ENCODE measurements at places on chromosomes 11 and 22.

DNA sequence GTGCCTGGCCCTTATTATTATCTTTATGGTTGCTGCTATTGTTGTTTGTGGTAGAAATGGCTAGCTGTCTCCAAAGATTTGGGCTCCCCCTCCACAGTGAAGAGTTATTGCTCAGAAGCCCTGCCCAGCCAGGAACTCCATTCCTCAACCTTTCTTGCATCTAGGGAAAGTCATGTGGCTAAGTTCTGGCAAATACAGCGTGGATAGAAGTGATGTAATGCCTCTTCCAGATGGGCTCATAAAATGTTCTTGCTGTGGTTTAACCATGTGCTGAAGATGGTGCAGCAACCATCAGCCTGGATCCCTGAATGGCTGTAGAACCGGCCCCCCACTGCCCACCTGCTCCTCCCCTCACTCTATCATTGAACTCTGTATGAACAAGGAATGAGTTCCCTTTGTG lies 203.5 kb upstream of the E2F8 start:
- no peak for DNase-seq

- no peak for DNase-seq
These were observed 45.9 kb downstream of the TBX1 start for GRCh38 chr22:19806213-19807160.

- DNase-seq: no peak
These were observed 5.8 kb upstream of the SLC43A3 start for GRCh38 chr11:57432714-57433163.

GRCh38 chr22:27839057-27839660 lies 37.6 kb upstream of the MN1 start:
- no peak for DNase-seq

DNA sequence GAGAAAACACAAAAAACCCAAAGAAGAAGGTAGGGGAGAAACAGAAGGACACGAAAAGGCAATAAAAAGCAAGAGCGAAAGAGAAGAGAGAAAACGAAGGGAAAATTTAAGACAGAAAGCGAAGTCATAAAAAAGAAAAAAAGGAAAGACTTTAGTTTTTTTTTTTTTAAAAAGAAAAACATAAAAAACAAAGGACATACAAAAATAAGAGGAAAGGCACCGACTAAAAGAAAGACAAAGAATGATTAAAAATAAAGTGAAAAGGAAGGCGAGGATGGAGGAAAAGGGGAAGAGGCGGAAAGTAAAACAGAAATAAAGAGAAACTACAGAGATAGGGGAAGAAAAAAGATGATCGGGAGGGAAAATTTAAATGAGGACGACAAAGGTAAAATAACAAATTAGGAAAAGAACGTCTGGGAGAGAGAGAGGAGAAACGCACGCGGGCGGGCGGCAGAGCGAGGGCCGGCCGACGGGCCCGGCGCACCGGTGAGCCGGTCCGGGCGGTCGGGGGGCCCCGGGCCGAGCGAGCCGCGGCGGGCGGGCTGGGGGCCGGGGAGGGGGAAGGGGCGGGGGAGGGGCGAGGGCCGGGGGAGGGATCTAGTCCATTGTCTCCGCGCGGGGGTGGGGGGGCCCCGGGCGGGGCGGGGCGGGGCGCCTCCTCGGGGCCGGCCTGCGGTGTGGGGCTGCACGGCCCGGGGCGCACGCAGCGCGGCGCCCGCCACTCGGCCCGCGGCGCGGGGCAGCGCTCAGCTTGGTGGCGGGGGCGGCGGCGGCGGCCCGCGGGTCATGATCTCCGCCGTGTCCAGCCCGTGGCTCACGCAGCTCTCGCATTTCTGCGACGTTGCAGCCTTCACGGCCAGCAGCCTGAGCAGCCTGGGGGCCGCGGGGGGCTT lies at the start of gene TBX1:
TBX1 (plus strand) TSS at position 721 of the 893 bp plus-strand sequence; CDS start at position 787, 66 bp downstream.
- no peak for DNase-seq

DNA sequence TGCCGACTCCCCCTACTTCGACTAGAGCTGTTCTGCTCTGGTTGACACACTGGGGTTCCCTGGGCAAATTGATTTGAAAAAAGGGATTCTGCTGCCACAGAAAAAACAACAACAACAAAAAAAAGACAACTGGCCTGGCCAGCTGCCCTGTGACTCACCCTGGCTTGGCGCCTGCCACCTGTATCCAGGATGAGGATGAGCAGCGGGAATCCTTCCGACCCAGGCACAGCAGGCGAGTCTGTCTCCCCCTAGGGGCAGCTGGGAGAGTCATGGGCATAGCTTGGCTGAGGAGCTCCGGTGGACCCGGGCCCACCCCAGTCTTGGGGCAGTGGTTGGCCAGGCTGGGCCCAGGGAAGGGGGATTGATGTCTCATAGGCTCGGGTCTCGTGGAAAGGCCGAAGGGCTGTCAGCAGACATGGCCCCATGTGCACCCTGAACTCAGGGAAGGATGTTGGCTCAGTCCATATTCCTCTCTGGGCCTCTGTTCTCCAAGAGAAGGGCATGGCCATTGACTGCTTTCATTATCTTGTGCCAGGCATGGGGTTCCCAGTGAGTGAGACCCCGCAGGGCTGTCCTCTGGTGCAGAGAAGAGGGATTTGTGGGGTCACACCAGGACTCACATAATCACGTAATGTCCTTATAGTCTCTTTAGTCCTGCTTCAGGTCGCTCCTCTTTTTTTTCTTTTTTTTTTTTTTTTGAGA lies 10.4 kb upstream of the SUN2 start:
- DNase-seq: no peak

- no peak for DNase-seq
These were observed 162.0 kb upstream of the GUCY1A2 start for GRCh38 chr11:107180236-107180635.

DNA sequence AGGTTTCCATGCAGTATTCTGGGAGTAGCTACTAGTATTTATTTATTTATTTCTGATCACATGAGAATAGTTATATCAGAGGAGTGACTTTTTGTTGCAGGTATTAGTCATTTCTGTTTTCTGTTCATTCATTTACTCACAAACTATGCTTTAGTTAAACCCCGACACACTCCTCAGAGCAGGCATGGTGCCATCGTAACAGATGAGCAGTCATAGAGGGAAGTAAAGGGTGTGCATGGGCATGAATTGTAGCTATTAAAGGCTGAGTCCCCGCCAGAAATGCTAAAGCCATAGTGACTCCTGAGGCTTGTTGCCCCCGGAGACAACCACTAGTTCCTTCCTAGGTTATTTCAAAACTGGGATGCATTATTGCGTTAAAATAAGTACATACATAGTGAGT lies 10.6 kb downstream of the JHY start:
- no peak for DNase-seq

GRCh38 chr11:113048820-113049768 lies 87.9 kb downstream of the NCAM1 start:
- no peak for DNase-seq

- no peak for DNase-seq
These were observed 29.4 kb downstream of the CCDC90B start for GRCh38 chr11:83256602-83257340.

DNA sequence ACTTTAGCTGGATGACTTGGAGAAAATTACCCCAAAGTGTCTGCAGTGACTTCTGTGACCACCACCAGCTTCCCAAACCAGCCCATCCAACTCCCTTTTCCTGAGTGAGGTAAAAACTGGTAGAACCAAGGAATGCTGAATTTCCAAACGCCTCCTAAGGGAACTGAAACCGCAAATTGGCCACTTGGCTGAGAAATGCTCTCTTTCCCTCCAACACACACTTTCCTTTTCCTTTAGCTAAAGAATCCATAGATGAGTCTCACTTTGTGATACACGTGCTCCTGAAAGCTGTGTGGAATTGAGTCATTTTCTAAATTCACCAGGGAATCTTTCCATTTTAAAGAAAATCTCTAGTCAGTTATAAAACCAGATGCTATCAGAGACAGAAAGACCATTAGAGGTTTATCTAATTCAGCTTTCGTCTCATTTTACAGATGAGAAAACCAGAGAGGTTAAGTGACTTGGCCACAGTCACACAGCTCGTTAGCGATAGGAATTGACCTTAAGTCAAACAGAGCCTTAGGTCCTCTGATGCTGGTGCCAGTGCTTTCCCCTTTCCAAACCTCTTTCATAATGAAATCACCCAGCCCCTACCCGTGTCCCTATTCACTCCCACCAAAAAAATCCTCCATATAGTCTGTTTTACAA lies 137.2 kb downstream of the COMMD9 start:
- no peak for DNase-seq

GRCh38 chr11:10573556-10573955 lies 5.1 kb upstream of the LYVE1 start:
- DNase-seq: no peak

- no peak for DNase-seq
These were observed 50.0 kb downstream of the CLTCL1 start for GRCh38 chr22:19241593-19241906.

- no peak for DNase-seq
These were observed 22.8 kb upstream of the BAIAP2L2 start for GRCh38 chr22:38133331-38133730.

DNA sequence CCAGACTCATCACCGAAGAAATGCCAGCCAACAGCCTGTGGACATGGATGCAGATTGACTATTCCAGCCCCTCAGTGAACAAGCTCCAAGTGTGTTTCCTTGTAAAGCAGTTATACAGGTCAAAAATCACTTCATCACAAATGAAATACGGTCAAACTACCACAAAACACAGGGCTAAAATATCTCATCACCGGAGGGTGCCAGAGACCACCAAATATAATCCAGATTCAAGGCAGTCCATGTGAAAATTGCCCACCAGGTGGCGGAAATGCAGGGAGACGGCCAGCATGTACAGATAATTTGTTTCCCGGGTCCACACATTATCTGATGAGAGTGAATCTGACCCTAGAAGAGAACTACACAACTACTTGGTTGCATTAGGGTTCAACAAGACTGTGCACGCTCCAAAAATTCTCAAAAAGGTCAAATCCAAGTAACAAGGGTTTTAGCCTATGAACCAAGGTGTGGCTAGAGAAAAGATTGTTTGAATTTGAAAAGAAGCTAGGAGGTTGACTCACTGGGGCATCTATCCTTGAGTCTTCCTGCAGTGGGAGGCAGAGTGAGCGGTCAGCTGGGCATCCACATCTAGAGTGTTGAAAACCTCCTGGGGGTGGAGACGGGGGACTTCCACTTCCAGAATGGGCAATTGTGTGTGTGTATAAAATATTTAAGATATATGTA lies 71.7 kb downstream of the IGLL5 start:
- no peak for DNase-seq

- no peak for DNase-seq
These were observed 929.9 kb downstream of the NTM start for GRCh38 chr11:132300283-132300682.

GRCh38 chr11:73614591-73614990 lies 16.7 kb upstream of the FAM168A start:
- DNase-seq: no peak

DNA sequence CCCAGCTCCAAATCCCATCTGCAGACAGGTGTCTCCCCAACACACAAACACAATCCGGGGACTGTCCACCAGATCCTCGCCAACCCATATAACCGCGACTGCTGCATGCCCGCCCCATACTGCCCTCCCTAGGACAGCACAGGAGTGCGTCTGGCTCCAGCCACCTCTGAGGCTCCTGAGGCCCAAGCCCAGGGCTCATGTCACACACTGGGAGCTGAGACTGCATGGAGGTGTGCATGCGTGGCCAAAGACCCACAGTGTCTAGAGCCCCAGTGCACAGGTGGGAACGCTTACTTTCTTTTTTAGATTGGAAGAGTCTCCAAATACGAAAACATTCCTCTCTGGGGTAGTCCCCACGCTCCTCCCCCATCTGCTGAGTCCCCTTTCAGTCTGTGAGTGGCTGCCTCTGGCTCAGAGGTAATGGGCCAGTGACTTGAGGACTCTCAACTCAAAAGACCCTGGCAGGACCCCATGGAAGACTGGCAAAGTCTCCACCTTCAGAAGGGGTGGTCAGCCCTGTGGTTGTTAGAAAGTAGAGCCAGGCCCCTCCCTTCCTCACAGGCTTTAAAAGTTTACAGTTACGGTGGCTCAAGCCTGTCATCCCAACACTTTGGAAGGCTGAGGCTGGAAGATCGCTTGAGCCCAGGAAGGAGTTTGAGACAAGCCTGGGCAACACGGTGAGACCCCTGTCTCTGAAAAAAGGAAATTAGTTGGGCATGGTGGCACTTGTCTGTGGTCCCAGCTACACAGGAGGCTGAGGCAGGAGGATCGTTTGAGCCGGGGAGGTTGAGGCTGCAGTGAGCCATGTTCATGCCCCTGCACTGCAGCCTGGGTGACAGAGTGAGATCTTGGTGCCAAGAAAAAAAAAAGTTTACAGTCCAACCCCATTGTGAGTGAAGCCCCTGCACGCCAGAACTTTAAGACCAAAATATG lies 2.3 kb downstream of the CBX7 start:
- DNase-seq: no peak

GRCh38 chr11:32659672-32660071 lies 76.0 kb downstream of the EIF3M start:
- no peak for DNase-seq

DNA sequence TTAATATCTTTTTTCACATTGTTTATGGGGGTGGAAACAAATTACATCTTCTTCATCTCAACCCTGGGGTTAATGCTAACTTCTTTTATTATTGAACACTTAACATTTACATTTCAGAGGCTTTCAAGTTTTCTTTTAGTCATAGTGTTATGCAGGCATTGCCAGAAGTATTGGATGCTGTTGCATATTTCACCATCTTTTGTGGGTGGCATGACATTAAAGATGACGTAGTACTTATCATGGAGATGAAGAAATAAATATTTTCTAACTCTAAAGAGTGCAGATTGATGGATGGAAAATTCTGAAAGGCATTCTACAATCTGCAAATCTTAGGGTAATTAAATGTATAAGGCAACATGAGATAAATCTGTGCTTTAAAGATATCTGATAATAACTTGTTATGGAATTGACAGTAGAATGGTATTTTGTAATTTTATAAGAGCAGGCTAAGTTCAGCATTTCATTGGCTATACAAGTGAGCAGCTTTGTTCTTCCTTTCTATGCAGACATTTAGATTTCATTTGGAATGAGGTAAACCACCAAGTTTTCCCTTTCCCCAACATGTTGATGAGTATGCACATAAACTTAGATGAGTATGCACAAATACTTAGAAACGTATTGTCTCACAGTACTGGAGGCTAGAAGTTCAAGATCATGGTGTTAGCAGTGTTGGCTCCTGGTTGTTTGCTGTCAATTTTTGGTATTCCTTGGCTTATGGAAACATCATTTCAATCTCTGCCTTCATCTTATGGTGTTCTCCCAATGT lies 924.4 kb downstream of the METTL15 start:
- no peak for DNase-seq

DNA sequence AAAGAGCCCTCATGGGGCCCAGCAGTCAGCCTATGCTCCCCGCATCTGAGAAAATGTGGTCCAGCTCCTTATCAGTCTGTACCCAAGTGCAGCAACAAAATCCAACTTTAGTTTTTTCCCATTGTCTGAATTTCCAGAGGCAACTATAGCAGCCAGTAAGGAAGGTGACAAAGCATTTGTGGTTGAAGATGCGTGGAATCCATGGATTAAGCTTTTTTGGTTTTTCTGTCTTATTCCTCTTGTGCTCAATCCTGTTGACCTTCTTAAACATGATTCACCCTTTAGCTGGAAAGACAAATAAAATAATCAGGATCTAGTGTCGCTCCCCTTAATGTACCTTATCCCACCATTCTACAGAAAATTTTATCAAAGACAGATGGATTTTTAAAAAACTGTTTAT lies 14.3 kb downstream of the GDPD4 start:
- DNase-seq: no peak

GRCh38 chr11:63491240-63491587 lies 247 bp upstream of the PLAAT5 start:
- no peak for DNase-seq

GRCh38 chr11:28481616-28482480 lies 373.7 kb downstream of the METTL15 start:
- DNase-seq: no peak
